ENCODE measurements at places on chromosomes 2 and 18.

- DNase-seq = no peak
Observed at GRCh38 chr2:189498205-189498604, 56.9 kb downstream of the WDR75 start.

GRCh38 chr2:85662899-85663593, 5.0 kb downstream of the SFTPB start:
- DNase-seq = peak; percentile 13

DNA sequence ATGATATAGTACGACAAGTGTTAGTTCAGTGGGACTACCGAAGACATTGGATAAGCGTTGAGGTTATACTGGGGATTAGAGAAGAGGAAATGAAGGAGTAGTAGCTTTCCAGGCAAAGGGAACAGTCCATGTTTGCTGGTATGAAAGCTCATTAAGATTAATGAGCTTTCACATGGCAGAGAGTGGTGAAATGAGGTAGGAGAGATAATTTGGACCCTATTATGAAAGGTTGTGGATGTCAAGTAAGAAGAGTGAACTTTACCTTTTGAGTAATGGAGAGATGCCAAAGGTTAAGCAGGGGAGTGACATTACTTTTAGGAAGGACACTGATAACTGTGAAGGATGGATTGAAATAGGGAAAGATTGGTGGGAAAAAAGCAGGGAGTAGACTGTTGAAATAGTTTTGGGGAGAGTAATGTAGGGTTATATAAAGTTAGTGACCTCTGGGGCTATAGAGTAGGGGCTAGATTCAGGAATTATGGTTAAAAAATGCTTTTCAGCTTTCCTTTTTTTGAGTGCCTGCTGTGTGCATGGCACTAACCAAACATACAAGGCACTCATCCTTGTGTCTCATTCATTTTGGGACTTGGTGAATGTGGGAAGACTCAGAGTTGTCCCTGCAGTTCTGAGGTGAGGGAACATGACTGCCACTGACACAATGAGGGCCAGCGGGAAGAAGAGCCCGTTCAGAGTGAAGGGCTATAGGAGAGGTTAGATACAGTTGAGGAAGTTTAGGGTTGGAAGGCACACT, 87.2 kb upstream of the STON1 start:
- no peak for DNase-seq

GRCh38 chr2:63424329-63425078, 163.8 kb downstream of the WDPCP start:
- DNase-seq = peak; percentile 6

DNA sequence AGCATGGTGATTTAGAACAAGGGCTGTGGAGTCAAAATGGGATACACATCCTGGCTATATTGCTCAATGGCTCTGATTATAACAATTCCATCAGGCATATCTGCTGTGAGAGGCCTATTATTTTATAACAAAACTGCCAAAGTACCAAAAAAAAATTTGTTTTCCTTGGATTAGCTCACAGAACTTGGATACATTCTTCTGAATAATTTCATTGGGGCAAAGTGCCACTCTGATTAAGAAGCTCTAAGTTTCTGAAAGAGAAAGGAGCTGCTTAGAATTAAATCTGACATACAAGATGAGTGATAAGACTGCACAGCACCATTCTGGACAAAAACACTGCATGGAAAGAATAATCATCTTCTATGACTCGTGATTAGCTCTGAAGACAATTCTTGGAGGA, 85.7 kb downstream of the SMC6 start:
- DNase-seq = no peak

- DNase-seq = no peak
Observed at GRCh38 chr2:120570001-120570400, 165.7 kb upstream of the GLI2 start.

DNA sequence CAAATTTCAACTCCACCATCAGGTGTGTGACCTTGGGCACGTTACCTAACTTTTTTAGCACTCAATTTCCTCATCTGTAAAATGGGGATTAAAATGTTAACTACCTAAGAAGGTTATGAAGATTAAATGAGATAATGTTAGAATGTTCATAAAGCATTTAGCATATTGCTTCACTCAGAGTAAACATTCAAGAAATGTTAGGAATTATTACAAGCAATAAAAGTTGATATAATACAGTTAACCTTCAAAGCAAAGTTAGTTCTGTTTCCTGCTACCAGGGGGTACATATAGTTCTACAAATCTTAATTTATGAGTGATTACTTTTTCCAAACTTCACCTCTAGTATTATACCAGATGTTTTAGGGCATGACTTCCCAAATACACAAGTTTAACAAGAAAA, 254.2 kb downstream of the PDE11A start:
- no peak for DNase-seq
